ENCODE measurements at places on chromosomes 3 and 15.
A peak's percentile ranks its signal among the peaks of the same experiment; 100 is the strongest.

- DNase-seq = no peak
These were observed 87.0 kb downstream of the SMAD3 start for GRCh38 chr15:67152429-67152828.

GRCh38 chr3:14701676-14702075, 26.7 kb downstream of the C3orf20 start:
- no peak for DNase-seq

DNA sequence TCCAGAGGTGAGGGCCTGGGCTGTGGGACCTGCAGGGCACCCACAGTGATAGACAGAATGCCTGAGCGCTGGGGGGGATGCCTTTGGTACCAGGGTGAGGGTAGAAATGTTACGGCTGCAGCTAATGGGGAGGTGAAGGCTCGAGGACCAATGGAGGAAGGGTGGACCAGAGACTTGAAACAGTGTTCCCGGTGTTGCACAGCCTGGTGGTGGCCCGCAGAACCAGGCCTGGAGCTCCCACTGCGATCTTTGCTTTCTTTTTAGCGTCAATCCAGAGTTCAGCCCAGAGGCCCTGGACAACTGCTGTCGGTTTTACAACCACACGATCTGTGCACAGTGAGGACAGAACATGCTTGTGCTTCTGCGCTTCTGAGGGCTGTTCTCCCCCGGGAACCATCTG, 36.8 kb upstream of the PDE8A start:
- DNase-seq = no peak

- DNase-seq = peak; percentile 29
These were observed 15.9 kb downstream of the COMMD2 start for GRCh38 chr3:149736175-149736952.

All from endothelial cell of umbilical vein (primary cell).